ENCODE measurements at places on chromosomes 11 and 22. TPM values are rescaled to one million over a fixed set of nuclear protein-coding genes. Genes with fewer than 3 reads are reported as not detected.

DNA sequence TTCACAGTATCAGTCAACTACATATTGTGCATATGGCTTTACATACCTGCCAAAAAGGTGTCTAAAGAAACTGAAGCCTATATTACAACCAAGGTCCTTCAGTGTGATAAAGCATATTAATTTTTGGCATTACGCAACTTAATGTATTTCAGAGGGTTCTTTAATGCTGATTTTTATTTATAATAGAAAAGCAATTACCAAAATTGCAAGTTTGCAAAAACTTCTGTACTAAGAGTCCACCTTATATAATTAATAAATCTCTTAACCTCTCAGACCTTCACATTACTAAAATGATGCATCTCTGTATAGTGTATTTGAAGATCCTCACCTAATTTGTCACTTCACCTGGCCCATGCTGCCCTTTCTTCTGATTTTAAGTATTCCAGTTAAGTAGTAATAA lies 128.6 kb downstream of the GUCY1A2 start:
- H3K4me3 ChIP-seq: no peak overlapping the region
- peaks cover 25% of the 10 kb centered on the region for H3K27me3 ChIP-seq
- no peaks in the 10 kb centered on the region for H3K36me3 ChIP-seq
- DNase-seq: no peak
- H3K27ac ChIP-seq: no peak overlapping the region

- H3K27me3 ChIP-seq: no peaks in the 10 kb centered on the region
- no peaks in the 10 kb centered on the region for H3K4me1 ChIP-seq
- no peak for DNase-seq
- no peaks in the 10 kb centered on the region for H3K36me3 ChIP-seq
- H3K4me3 ChIP-seq: no peak overlapping the region
These were observed 46.5 kb downstream of the MYO7A start for GRCh38 chr11:77174559-77174958.

GRCh38 chr22:40029189-40029890 lies 34.6 kb downstream of the FAM83F start:
- H3K36me3 ChIP-seq: no peaks in the 10 kb centered on the region
- H3K4me3 ChIP-seq: no peak overlapping the region
- DNase-seq: no peak
- H3K27ac ChIP-seq: no peak overlapping the region
- no peaks in the 10 kb centered on the region for H3K4me1 ChIP-seq

MYOD1 gene
- total RNA-seq: not detected

TFIP11 gene
- total RNA-seq: 22.4 TPM

DNA sequence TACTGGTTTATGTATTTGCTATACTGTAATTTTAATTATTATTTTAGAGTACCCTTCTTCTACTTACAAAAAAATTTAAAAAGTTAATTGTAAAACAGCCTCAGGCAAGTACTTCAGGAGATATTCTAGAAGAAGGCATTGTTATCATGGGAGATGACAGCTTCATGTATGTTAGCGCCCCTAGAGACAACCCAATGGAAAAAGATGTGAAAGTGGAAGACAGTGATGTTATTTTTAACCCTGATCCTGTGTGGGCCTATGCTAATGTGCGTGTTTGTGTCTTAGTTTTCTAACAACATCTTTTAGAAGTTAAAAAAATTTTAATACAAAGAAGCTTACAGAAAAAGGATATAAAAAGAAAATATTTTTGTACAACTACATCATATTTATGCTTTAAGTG lies 205.0 kb downstream of the FAM76B start:
- no peak overlapping the region for H3K27ac ChIP-seq
- H3K36me3 ChIP-seq: no peaks in the 10 kb centered on the region
- H3K4me3 ChIP-seq: no peak overlapping the region
- peaks cover 5% of the 10 kb centered on the region for H3K27me3 ChIP-seq
- DNase-seq: no peak
- no peaks in the 10 kb centered on the region for H3K4me1 ChIP-seq

GRCh38 chr22:49616356-49617231 lies 211.1 kb downstream of the BRD1 start:
- no peak overlapping the region for H3K27ac ChIP-seq
- no peak overlapping the region for H3K4me3 ChIP-seq
- peaks cover 74% of the 10 kb centered on the region for H3K27me3 ChIP-seq
- no peaks in the 10 kb centered on the region for H3K4me1 ChIP-seq
- H3K36me3 ChIP-seq: no peaks in the 10 kb centered on the region
- no peak for DNase-seq

PLEKHB1 gene
- 10.6 TPM for total RNA-seq

- peak; percentile 48 for DNase-seq
- no peaks in the 10 kb centered on the region for H3K27me3 ChIP-seq
- H3K27ac ChIP-seq: peak overlapping the region; percentile 71
- H3K36me3 ChIP-seq: no peaks in the 10 kb centered on the region
These were observed 39.7 kb upstream of the GLYAT start for GRCh38 chr11:58771458-58771855.

OR51B6 gene
- total RNA-seq: not detected

- no peak for DNase-seq
- H3K36me3 ChIP-seq: no peaks in the 10 kb centered on the region
- H3K4me3 ChIP-seq: no peak overlapping the region
- H3K4me1 ChIP-seq: no peaks in the 10 kb centered on the region
- H3K27me3 ChIP-seq: no peaks in the 10 kb centered on the region
These were observed 33.2 kb downstream of the SLC5A12 start for GRCh38 chr11:26688701-26689100.

DNA sequence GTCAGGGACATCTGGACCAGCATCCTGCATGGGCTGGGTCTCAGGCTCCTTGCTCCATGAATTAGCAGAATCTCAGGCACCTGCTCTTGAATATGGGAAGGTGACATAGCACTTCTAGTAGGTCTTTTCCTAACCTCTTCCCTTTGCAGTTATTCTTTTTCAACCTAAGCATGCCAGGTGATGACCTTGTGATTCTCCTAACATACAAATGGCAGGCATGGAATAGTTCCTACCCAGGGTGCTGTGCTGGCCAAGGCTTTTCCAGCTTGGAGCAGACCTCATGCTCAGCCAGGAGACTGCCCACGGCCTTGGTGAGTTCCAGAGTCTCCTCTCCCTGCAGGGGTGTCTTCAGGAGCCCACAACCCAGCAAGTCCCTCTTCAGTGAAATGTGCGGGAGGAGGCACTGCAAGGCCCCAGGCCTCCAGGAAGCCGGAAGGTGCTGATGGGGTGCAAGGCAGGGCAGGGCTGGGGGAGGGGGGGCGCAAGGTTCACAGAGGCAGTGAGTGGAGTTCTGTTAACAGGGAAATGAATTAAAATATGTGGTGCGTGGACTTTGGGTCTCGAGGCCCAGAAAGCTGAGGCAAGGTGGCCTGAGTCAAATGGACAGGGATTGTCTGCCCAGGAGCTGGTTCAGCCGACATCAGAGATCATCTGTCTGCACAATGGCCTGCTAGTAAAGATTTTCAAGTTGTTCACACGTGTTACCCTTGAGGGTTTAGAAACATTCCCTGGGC lies 75.9 kb upstream of the SEPTIN5 start:
- no peak overlapping the region for H3K27ac ChIP-seq
- no peak for DNase-seq
- H3K27me3 ChIP-seq: no peaks in the 10 kb centered on the region
- H3K4me3 ChIP-seq: no peak overlapping the region
- no peaks in the 10 kb centered on the region for H3K4me1 ChIP-seq
- H3K36me3 ChIP-seq: no peaks in the 10 kb centered on the region

GRCh38 chr22:19851291-19852176 lies 3.1 kb downstream of the GNB1L start:
- peaks cover 64% of the 10 kb centered on the region for H3K4me1 ChIP-seq
- no peak overlapping the region for H3K27ac ChIP-seq
- peaks cover 10% of the 10 kb centered on the region for H3K36me3 ChIP-seq
- no peaks in the 10 kb centered on the region for H3K27me3 ChIP-seq
- DNase-seq: no peak

DNA sequence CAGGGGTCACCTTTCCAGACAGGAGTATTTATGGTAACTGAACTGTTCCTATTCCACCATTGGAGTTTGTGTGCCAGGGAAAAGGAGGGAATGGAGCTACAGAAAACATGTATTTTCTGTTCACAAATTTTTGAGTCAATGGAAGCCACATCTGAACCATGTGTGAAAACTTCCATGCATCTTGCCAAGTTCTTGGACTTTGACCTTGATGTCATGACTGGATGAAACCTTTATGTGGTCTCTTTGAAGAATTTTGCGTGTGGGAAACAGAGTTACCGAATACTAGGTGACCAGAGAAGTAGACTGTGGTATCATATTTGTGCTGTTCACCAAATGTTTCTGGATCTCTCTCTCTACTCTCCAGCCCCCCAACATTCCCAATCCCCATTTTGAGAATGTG lies 104.8 kb downstream of the CD44 start:
- no peak overlapping the region for H3K4me3 ChIP-seq
- no peaks in the 10 kb centered on the region for H3K36me3 ChIP-seq
- H3K27ac ChIP-seq: no peak overlapping the region
- no peak for DNase-seq
- H3K27me3 ChIP-seq: no peaks in the 10 kb centered on the region

- no peak overlapping the region for H3K4me3 ChIP-seq
- H3K4me1 ChIP-seq: no peaks in the 10 kb centered on the region
- no peak overlapping the region for H3K27ac ChIP-seq
- H3K36me3 ChIP-seq: no peaks in the 10 kb centered on the region
These were observed 462.4 kb downstream of the BRD1 start for GRCh38 chr22:49365191-49365837.

- no peaks in the 10 kb centered on the region for H3K4me1 ChIP-seq
- no peaks in the 10 kb centered on the region for H3K36me3 ChIP-seq
- no peak for DNase-seq
- no peak overlapping the region for H3K4me3 ChIP-seq
- H3K27ac ChIP-seq: no peak overlapping the region
These were observed 190.9 kb upstream of the BLID start for GRCh38 chr11:122306831-122307391.

DNA sequence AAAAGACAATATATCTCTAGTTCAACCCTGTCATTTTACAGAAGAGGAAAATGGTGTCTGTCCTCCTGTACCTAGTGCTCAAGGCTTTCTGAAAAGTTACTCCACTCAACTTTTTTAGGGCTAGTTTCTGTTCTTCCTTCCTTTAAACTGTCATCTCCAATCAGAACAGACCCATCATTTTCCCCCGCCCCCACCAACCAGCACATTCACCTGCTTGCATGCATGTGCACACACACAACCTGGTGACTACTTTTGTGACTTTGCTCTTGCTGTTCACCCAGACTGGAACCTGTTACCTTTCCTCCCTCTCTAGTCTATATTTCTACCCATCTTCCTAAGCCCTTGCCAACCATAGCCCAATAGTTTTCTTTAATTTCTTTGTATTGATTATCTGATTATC lies 5.6 kb downstream of the FBXO7 start:
- peaks cover 13% of the 10 kb centered on the region for H3K36me3 ChIP-seq
- DNase-seq: no peak
- H3K27ac ChIP-seq: no peak overlapping the region

LRRC4C gene
- not detected for total RNA-seq

- no peak overlapping the region for H3K4me3 ChIP-seq
- H3K27me3 ChIP-seq: no peaks in the 10 kb centered on the region
- H3K4me1 ChIP-seq: no peaks in the 10 kb centered on the region
- H3K36me3 ChIP-seq: no peaks in the 10 kb centered on the region
- H3K27ac ChIP-seq: no peak overlapping the region
These were observed 35.8 kb downstream of the OR4C6 start for GRCh38 chr11:55697817-55698216.

DNA sequence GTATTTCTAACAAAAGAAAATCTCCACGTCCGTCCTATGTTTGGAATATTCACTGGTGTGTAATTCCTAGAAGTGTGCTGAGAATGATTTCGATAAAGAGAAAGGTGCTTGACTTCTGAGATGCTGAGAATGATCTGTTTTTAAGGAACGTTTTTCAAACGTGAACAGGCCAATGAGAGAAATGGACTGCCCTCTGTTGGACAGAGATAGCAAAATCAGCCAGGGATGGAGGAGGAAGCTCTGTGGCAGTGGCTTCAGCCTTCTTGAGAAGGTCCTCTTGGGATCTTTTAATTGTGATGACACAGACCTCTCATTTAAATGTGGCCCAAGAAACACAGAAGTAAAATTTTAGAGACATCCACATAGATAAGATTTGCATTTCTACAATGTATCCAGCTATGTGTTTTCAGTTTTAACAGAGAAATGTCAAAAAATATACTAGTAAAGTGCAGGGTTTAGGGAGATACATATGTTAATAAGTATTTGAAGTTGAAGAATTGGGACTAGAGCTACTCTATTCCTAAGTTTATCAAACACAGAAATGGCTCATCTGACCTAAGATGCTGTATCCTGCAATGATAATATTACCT lies 84.0 kb upstream of the RCN1 start:
- peak; percentile 71 for DNase-seq
- H3K36me3 ChIP-seq: no peaks in the 10 kb centered on the region
- no peak overlapping the region for H3K27ac ChIP-seq
- H3K27me3 ChIP-seq: peaks cover 40% of the 10 kb centered on the region

GRCh38 chr11:95101935-95102334 lies 12.3 kb downstream of the ENDOD1 start:
- H3K4me1 ChIP-seq: peaks cover 7% of the 10 kb centered on the region
- DNase-seq: no peak
- H3K27me3 ChIP-seq: no peaks in the 10 kb centered on the region
- H3K36me3 ChIP-seq: no peaks in the 10 kb centered on the region
- no peak overlapping the region for H3K4me3 ChIP-seq

DNA sequence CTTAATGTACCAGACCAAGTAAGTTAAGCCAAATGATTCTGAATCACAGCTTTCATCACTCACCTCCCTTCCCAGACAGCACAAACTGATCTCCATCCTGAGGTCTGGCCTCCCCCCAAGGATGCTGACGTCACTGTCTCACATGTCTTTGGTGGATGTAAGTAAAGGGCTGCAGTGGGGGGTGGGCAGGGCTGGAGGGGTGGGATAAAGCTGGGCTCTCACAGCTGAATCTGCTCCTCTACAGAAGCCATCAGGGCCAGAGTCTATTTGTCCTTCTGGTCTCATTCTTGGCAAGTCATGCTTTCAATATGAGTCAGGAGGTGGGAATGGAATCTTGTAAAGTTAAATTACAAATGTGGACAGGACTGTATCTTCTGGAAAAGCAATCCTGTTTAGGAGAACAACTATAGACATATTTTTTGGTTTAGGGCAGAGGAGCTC lies 32.7 kb downstream of the P4HA3 start:
- H3K36me3 ChIP-seq: no peaks in the 10 kb centered on the region
- H3K27me3 ChIP-seq: no peaks in the 10 kb centered on the region
- peak; percentile 93 for DNase-seq
- peak overlapping the region; percentile 86 for H3K27ac ChIP-seq
- no peak overlapping the region for H3K4me3 ChIP-seq

DNA sequence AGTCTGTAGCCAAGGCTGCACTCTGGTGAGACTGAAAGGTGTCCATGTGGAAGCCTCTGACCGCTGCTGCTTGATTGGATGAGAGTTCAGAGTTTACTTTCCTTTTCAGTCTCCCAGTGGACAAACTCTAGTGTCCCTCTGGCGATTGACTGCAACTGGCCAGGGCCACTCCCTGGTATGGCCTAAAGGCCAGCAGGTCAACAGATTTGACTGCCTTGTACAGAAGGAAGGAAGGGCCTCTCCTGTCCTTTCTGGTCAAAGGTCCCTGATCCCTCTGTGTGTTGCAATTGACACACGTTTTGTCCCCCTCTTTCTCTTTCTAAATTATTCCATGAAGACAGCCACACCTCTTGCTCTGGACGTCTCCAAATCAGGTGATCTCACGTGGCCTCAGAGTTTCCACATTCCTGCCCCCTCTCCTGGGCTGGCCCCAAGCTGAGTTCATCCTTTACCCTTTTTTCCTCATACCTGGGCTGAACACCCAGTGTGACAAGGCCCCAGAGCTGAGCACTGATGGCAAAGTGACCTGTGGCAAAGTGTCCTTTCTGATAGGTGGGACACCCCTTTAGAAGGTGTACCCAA lies 18.7 kb upstream of the FBLN1 start:
- no peak overlapping the region for H3K4me3 ChIP-seq
- no peaks in the 10 kb centered on the region for H3K4me1 ChIP-seq
- H3K27me3 ChIP-seq: no peaks in the 10 kb centered on the region
- no peak for DNase-seq
- no peaks in the 10 kb centered on the region for H3K36me3 ChIP-seq

APIP gene
- total RNA-seq: 30.5 TPM

All from PC-3 (cell line).